ENCODE measurements at places on chromosomes 5 and 9.

GRCh38 chr9:90869361-90869760 lies 67.7 kb downstream of the SYK start:
- DNase-seq = no peak

- DNase-seq = no peak
Measured at GRCh38 chr5:176677209-176677939, 30.1 kb downstream of the TSPAN17 start.

DNA sequence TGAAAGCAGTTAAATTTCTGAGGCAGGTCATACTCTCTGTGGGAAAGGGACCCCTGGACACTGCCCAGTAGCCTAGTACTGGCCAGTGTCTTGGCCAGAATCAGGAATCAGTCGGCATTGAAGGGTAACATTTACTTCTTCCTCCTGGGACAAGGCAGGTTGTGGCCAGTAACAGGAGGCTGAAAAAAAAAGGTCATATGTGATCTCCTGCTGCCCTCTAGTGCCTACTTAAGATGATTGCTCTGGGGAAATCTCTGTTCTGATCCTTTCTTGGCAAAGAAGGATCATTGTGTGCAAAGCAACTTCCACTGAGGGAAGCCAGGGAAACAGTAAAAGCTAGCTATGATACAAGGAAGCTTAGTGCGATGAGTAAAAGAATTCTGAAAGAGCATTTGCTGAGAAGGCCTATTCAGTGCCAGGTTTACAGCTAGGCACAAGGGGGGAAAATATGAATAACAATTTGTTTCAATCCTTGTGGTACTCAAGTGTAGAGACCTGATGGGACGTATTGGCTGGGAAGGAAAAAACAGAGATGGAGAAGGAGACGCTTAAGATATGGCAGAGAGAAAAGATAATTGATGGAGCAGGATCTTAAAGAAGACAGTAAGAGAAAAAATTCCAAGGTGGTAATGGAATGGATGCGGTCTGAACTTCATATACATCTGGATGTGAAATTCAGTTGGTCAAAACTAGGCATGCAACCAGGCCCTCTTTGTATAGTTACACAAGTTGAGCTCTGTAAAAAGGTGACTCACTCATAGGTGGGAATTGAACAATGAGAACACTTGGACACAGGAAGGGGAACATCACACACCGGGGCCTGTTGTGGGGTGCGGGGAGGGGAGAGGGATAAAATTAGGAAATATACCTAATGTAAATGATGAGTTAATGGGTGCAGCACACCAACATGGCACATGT lies 25.8 kb upstream of the TRIM32 start:
- peak; percentile 38 for DNase-seq

DNA sequence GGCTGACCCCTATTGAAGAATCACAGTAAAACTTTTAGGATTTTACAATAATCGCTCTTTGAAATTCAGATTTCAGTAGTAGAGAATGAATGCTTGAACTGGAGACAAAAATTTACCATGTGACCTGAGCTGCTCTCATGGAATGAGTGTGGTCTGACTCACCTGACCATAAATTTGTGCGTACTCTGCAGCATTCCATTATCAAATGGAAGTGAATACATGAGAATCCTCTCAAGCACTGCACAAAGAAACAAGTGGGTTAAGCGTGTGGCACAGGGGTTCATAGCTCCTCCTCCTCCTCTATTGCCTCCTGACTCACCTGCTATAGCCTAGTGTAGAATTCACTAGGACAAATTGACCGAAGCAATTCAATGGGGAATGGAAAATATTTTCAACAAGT lies 269.8 kb upstream of the CDH9 start:
- DNase-seq = no peak

- DNase-seq = no peak
Measured at GRCh38 chr5:163089230-163089629, 348.2 kb upstream of the CCNG1 start.
